Tracheal epithelial cell (primary cell): ENCODE measurements at places on chromosomes 1 and 21. TPM values are rescaled to one million over a fixed set of nuclear protein-coding genes. Genes with fewer than 3 reads are reported as not detected.

The NTMT2 gene
- total RNA-seq: not detected in 2 replicates

The KISS1 gene
- 0.48 TPM in 1 of 2 replicates, not detected in the other for total RNA-seq

The SIM2 gene
- total RNA-seq: 0.21 and 0.96 TPM in 2 replicates

The VHLL gene
- 0.72 TPM in 1 of 2 replicates, not detected in the other for total RNA-seq

The SELP gene
- total RNA-seq: not detected in 2 replicates

The HCRTR1 gene
- total RNA-seq: under 0.01 TPM in 1 of 2 replicates, not detected in the other

The OR2T35 gene
- total RNA-seq: not detected in 2 replicates

The IRF6 gene
- 231 and 613 TPM in 2 replicates for total RNA-seq

The OR2T29 gene
- not detected in 2 replicates for total RNA-seq

The BSND gene
- total RNA-seq: not detected in 2 replicates

The CEP104 gene
- total RNA-seq: 33.3 and 36.9 TPM in 2 replicates

The CR2 gene
- total RNA-seq: 0.21 TPM in 1 of 2 replicates, not detected in the other

The ADGRL2 gene
- total RNA-seq: 41.6 and 43.9 TPM in 2 replicates

The OR2AK2 gene
- not detected in 2 replicates for total RNA-seq

The HES3 gene
- not detected in 2 replicates for total RNA-seq

The PKLR gene
- total RNA-seq: 0.24 TPM in 1 of 2 replicates, not detected in the other

The PER3 gene
- total RNA-seq: 2.4 and 4.9 TPM in 2 replicates

The GCSAML gene
- not detected in 2 replicates for total RNA-seq

The ATP1A4 gene
- not detected in 2 replicates for total RNA-seq

The AGT gene
- total RNA-seq: 0.24 TPM in 1 of 2 replicates, not detected in the other

The KLHDC7A gene
- 1.2 TPM in 1 of 2 replicates, not detected in the other for total RNA-seq

The SLC22A15 gene
- total RNA-seq: 18.3 and 21.0 TPM in 2 replicates

The SLC6A17 gene
- total RNA-seq: 0.24 TPM in 1 of 2 replicates, not detected in the other

The LYPD8 gene
- total RNA-seq: under 0.01 TPM in 1 of 2 replicates, not detected in the other

The PROK1 gene
- total RNA-seq: not detected in 2 replicates

The PDPN gene
- total RNA-seq: 3.8 and 11.1 TPM in 2 replicates

The PRAMEF14 gene
- total RNA-seq: not detected in 2 replicates

The RHD gene
- total RNA-seq: not detected in 2 replicates

The PTPN22 gene
- 0.21 and 0.96 TPM in 2 replicates for total RNA-seq

The SPRR5 gene
- not detected in 2 replicates for total RNA-seq

The SYT6 gene
- not detected in 2 replicates for total RNA-seq

The SLC2A1 gene
- 1,188 and 2,122 TPM in 2 replicates for total RNA-seq

The HSPG2 gene
- total RNA-seq: 70.1 and 95.4 TPM in 2 replicates

The LINGO4 gene
- total RNA-seq: not detected in 2 replicates

The IL20 gene
- 0.72 TPM in 1 of 2 replicates, not detected in the other for total RNA-seq

The PLOD1 gene
- 62.2 and 144 TPM in 2 replicates for total RNA-seq

The NES gene
- 0.24 TPM in 1 of 2 replicates, not detected in the other for total RNA-seq

The SYTL1 gene
- 53.7 and 64.3 TPM in 2 replicates for total RNA-seq

The PRR9 gene
- total RNA-seq: not detected in 2 replicates

The LCE1A gene
- total RNA-seq: not detected in 2 replicates
